ENCODE measurements at places on chromosomes 11 and 22.

- peak within 1 kb of the TSS; percentile 91 for H3K4me3 ChIP-seq
- no peaks in the 10 kb centered on the region for H3K27me3 ChIP-seq
- peaks cover 57% of the 10 kb centered on the region for H3K4me1 ChIP-seq
These were observed at the start of gene TBC1D10A for GRCh38 chr22:30326706-30327362. TBC1D10A (minus strand) TSS chr22:30326941; CDS start chr22:30326881, 60 bp downstream.

- peaks cover 7% of the 10 kb centered on the region for H3K27me3 ChIP-seq
- H3K27ac ChIP-seq = no peak overlapping the region
- no peak overlapping the region for H3K4me3 ChIP-seq
- no peak for DNase-seq
These were observed 89.1 kb upstream of the ARHGAP20 start for GRCh38 chr11:110801328-110801727.

DNA sequence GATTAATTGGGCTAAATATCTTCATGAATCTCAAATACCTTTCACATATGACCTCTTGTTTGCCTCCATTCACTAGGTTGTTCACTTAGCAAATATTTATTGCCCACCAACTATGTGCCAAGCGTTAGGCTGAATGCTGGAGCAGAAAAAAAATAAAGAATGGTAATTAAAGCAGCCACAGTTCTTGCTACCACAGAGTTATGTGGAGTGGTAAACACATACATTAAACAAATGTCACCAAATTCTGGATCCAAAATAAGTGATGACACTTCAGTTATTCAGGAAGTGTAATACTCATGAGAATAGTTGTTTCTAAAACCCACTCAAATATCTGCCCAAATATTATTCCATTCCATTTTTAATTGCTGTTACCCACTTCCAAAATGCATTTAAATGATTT is 128.4 kb downstream of the GRIA4 start:
- no peaks in the 10 kb centered on the region for H3K36me3 ChIP-seq
- H3K4me3 ChIP-seq = no peak overlapping the region
- H3K27me3 ChIP-seq = no peaks in the 10 kb centered on the region
- DNase-seq = no peak

GRCh38 chr11:11882539-11882938 is 40.8 kb downstream of the USP47 start:
- H3K4me3 ChIP-seq = no peak overlapping the region
- H3K36me3 ChIP-seq = peaks cover 43% of the 10 kb centered on the region
- peaks cover 22% of the 10 kb centered on the region for H3K4me1 ChIP-seq
- no peak for DNase-seq
- H3K27me3 ChIP-seq = no peaks in the 10 kb centered on the region

DNA sequence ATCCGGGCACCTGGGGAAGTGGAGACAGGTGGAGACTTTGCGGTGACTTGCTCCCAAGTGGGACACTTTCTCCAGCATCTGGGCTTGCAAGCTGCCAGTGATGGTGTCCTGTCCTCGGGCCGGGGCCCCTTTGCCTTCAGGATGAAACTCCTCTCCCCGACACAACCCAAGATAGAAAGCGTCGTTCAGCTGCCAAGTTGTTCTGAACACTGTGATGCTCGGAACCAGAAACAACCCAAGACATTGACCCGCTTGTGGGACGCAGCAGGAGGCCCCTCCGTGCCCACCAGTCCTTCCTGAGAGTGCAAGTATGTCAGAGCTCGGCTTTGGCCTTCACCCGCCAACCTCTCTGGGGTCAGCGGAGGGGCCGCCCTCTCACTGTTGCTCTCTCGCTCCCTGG is 31.3 kb downstream of the LINC01488 start:
- no peak overlapping the region for H3K27ac ChIP-seq
- no peak for DNase-seq
- peaks cover 16% of the 10 kb centered on the region for H3K27me3 ChIP-seq
- peaks cover 19% of the 10 kb centered on the region for H3K36me3 ChIP-seq

GRCh38 chr11:7454854-7455253 is 30.5 kb upstream of the OLFML1 start:
- H3K36me3 ChIP-seq = peaks cover 20% of the 10 kb centered on the region
- no peaks in the 10 kb centered on the region for H3K4me1 ChIP-seq
- no peak for DNase-seq
- H3K27ac ChIP-seq = no peak overlapping the region

Measured in stimulated activated naive B cell treated with anti-CD40 and anti-IgM and Interleukin-4, amounts not matched to agents 10 μg/mL and 1 μg/mL and 100 μg/mL, for 72 hours (primary cell).